ENCODE measurements at places on chromosomes 12 and 14.

DNA sequence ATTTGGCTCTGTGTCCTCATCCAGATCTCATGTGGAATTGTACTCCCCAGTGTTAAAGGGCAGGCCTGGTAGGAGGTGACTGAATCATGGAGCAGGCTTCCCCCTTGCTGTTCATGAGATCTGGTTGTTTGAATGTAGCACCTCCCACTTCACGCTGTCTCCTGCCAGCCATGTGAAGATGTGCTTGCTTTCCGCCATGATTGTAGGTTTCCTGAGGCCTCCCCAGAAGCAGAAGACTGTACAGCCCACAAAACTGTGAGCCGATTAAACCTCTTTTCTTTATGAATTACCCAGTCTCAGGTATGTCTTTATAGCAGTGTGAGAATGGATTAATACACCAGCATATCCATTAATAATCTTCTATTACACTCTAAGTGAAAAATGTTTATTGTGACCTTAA lies 70.2 kb downstream of the BAZ1A start:
- no peak for DNase-seq

DNA sequence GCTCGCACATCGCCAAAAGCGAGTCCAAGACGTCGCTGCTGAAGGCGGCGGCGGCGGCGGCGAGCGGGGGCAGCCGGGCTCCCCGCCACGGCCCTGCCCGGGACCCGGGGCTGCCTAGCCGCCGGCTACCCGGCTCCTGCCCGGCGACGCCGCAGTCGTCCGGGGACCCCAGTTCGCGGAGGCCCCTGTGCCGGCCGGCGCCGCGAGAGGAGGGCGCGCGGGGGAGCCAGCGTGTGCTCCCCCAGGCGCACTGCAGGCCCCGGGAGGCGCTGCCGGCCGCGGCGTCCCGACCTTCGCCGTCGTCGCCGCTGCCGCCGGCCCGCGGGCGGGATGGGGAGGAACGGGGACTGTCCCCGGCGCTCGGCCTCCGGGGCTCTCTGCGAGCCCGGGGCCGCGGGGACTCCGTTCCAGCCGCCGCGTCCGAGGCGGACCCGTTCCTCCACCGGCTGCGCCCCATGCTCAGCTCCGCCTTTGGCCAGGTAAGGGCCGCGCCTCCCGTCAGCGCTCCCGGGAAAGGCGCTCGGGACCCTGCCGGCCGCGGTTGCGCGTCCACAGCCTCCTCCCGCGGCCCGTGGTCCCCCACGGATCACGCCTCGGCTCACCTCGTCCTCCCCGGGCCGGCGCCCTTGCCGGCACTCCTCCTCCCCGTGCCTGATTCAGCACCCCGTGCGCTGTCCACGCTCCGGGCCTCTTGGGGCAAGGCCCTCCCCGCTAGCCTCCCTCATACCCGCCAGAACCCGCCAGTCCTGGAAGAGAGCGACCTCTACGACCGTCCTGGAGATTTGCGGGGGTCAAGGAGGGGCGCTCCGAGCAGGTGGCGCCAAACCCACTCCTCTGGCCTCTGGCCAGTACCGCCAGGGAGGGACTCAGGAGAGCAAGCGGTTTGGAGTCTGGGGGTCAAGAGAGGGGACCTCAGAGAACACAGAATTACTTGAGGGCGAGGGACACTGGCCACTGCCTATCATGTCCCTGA lies 721 bp downstream of the CABP1 start:
- DNase-seq = peak; percentile 71

- DNase-seq = peak; percentile 77
Measured at GRCh38 chr12:71938728-71939385, at the start of gene TPH2. Gene TPH2 (plus strand): TSS chr12:71938845. CDS start chr12:71938987, 142 bp downstream.

DNA sequence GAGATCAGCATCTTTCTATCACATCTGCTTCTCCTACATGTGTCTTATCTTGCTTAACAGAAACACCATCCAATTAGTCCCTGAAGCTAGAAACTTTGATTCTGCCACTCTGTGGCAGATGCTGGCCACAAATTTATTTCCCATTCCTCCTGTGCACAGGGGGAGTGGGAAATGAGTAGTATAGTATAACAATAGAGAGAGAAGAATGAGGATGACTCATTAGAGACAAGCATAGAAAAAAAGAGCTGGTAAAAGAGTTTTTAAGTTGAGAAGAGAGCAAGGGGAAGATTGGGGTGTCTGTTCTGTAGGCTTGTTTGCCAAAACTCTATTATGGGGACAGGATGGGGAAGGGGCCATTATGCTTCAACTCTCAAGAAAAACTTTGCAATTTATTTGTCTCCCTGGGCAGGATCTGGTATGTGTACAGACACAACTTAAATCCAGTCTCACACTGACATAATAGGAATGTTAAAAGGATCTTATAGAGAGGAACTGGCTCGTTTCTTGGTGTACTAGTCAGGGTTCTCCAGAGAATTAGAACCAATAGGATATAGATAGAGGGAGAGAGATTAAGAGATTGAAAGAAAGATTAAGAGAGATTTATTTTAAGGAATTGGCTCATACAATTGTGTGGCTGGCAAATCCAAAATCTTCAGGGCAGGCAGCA lies 142.6 kb upstream of the CPSF6 start:
- no peak for DNase-seq

DNA sequence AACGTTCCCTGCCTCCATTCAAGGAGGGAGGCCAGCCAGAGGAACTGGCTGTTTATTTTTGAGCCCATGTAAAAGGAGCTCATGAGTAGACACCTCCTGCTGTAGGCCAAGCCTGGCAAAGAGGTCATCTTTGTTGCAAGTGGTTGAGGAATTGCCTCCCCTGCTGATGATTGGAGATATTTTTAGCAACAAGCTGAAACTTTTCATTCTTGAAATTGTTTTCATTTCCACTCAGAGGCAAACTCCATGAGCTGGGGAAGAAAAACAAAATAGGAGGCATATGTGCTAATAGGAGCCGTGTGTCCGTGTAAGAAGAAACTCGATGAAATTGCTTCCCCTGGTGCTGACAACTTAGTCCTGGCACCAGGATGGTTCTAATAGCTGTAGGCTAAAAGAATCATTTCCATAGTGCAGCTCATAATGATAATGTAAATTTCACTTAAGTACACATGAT lies 440.1 kb upstream of the FAR2 start:
- DNase-seq = no peak

DNA sequence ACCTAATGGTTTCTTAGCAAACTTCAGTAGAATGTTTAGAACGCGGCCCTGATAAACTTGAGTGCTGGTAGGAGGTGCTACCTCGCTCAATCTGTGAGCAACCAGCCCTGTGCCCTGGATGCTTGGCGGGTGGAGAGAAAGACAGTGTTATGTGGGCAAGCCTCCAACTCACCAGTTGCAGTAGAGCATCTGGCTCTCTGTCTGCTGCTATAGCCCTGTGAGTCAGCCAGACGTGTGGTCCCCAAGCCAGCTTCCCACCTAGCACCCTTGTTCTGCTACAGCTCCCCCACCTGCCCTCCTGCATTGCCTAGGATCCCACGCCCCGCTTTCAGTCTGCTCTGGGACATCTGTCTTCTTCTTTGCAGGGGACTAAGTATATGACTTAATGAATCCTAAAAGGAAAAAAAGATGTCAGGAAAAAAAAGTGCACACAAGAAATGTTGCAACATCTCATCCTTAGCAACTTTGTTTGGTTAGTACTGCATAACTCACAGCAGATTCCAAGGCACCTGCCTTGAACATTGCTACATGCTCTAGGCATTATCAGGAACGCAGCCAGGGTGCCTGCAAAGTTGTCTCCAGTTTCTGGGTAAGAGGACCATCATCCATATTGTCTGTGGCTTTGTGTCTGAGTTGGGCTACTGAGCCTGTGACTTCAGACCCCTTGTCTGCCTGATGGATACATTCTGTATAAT lies 13.6 kb downstream of the SNRNP35 start:
- DNase-seq = no peak
